ENCODE measurements at places on chromosomes 1 and 21.

GRCh38 chr1:185348985-185349384 is 31.9 kb upstream of the IVNS1ABP start:
- DNase-seq = no peak

DNA sequence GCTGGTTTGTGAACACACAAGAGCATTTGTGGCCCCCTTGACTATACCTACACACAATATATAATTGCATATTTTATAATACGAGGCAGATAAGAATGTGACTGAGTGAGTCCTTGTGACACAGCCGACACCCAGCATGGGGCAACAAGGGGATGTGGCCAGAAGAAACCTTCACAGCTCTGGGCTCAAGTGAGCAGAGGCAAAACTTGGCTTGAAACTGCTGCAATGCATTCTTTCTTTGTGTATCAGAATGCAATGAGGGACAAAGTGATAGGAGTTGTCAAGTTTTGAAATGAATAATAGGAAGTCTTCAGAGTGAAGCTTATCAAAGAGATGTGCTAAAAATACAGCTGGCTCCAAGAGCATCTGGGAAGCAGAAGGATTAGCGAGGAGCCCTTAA is 124.0 kb upstream of the C8B start:
- DNase-seq = no peak

GRCh38 chr1:221067721-221068120 is 188.5 kb downstream of the HLX start:
- no peak for DNase-seq

- DNase-seq = no peak
Measured at GRCh38 chr1:91803847-91804545, 82.0 kb downstream of the TGFBR3 start.

DNA sequence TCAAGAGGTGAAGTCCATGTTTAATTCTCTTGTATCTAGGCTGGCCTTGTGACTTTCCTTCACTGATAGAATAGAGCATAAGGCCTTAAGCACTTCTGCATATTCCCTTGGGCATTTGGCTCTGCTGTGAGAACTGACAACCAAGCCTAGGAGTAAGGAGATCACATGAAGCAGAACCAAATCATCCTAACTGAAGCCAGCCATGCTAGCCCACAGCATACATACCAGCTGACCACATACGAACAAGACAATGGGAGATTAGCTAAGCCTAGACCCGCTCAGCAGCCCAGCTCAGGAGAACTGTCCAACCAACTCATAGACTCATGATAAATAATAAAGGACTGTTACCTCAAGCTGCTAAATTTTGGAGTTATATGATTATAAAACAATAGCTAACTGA is 114.6 kb upstream of the NEK7 start:
- no peak for DNase-seq

GRCh38 chr1:245999697-246000637 is 507.1 kb downstream of the SMYD3 start:
- no peak for DNase-seq

DNA sequence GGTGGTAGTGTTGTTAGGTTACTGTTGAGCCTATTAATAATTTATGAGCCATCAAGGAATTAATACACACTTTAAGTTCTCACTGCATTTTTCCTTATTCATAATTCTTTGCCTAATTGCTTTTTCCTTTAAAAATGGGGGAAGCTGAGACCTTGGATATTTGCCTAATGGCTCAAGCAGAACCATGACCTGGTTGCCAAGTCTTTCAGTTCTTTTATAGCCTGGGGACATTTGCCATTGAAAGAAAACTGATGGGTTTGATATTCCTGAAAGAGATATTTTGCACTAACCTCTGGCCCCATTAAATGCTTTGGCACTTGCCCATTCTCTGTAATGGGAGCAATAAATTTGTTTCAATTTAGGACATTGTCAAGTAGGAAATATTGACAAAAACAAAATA is 18.5 kb upstream of the LRRC53 start:
- no peak for DNase-seq

- no peak for DNase-seq
Measured at GRCh38 chr1:37553598-37553926, 531 bp downstream of the SNIP1 start.

- no peak for DNase-seq
Measured at GRCh38 chr1:227790034-227790400, 25.5 kb upstream of the PRSS38 start.

DNA sequence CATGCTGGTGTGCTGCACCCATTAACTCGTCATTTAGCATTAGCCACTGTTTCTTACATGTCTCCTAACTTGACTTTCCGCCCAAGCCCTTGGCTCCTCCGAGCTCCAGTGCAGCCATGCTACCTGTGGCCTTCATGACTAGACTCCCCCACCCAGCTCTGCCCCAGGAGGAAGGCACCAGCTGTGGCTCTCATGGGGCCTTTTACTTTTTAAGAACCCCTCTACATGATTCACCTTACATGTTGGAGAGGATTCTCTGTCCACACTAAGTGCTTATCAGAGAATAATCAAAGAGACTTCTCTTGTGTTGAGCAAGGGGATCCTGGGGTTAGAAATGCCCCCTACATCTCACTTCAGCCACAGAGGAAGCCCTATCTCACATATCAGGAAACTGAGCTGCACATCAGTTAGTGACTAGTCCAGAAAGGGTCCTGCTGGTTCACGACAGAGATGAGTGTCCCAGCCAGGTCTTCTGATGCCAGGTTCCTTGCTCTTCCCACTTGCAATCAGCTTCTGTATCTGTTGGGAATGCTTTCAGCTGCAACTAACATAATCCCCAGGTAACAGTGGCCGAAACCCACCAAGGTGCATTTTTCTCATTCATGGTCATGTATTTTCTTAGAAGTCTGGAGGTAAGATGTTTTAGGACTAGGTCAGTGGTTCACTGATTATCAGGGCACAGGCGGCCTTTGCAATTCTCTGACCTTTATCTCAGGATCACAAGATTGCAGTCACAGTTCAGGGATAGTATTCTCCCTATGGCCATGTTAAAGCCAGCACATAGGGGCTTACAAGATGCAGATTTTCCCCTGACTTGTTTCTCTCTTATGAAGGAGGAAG is 45.9 kb downstream of the KLHDC7A start:
- DNase-seq = no peak

- no peak for DNase-seq
Measured at GRCh38 chr1:79150576-79150975, 144.0 kb upstream of the ADGRL4 start.
